ENCODE measurements at places on chromosomes 2 and 18.

DNA sequence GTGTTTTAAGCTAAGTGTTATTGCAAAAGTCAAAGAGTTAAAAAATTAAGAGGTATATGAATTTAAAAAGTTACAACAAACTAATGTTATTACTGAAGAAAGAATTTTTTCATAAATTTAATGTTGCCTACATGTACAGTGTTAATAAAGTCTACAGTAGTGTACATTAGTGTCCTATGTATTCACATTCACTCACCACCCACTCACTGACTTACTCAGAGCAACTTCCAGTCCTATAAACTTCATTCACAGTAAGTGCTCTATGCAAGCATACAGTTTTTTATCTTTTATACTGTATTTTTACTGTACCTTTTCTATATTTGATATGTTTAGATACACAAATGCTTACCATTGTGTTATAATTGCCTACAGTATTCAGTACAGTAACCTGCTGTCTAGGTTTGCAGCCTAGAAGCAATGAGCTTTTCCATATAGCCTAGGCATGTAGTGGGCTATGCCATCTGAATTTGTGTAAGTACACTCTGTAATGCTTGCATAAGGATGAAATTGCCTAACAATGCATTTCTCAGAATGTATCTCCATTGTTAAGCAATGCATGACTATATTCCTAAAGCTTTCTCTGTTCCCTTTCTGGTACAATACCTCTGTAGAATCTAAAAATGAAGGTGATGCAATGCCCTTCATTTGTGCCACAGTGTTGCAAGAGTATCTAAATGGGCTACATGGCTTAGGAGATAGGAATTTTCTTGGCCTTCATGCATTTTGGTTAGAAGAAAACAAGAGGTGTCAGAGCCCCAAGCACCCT, 370.8 kb upstream of the NT5C1B start:
- DNase-seq = no peak

DNA sequence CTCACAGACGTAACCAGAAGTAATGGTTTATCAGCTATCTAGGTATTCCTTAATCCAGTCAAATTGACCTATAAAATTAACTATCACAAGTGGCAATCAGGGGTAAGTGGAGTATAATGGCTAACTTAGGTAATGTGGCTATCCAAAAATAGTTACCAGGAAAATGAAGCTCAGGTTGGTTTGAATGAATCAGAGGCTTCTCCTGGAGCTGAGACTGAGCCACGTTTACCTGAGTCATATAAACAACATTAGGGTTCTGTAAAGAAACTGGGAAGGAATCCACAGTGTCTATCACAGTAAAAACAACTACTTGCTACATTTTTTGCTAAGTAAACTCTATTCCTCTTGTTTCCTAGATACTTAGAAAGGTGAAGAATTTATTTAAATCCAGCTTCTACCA, 236.0 kb upstream of the SPHKAP start:
- DNase-seq = no peak

DNA sequence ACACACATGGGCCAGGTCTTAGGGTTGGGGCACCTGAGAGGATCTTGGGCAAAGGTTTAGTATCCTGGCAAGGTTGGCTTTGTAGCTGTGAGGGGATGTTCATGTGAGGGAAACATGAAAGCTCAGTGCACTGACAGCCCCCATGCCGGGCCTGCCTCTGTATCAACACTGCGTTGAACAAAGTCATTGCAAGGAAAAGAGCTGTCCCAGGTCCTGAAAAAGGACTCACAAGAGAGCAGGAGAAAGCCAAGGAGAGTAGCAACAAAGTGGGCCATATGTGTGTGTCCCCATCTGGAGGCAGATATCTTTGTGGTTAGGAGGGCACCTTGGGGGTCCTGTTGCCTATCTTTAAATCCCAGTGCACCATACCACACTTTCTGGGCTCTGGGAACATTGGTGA, 237.8 kb upstream of the THSD7B start:
- DNase-seq = peak; percentile 84

DNA sequence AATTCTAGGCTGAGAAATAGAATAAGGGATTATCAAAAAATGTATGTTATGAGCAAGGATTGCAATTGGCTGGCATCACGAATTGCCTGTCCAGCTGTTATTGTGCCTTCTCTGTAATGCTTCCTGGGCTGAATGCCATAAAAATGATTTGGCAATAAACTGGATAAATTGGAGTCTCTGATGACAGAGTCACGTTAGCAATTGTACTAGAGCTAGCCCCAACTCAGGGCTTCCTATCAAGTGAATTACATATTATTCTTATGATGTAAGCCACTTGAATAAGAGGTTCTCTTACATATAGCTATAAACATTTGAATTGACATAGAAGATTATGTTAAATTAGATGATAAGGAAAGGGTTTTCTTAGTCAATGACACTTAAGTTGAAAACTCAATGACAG, 607.5 kb upstream of the REG3G start:
- DNase-seq = no peak

GRCh38 chr18:79912994-79913831, 38.2 kb downstream of the SLC66A2 start:
- DNase-seq = no peak

GRCh38 chr18:3458378-3458777, 8.4 kb downstream of the TGIF1 start:
- no peak for DNase-seq

DNA sequence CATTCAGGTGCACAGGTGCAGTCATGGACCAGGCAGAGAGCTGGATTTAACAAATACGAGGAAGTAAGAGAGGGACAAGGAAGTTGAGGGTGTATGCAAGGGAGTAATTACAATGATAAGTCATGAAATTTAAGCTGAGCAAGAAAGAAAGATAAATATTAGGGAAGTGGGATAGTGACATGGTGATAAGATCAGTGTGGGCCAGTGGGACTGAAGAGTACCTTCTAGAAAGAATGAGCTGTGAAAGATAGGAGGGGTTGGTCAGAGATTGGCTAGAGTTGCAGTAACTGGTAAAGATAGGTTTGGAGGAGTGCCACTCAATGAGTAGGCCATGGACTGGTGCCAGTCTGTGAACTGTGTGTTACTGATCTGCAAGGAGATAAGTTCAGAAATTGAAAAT, 200.8 kb upstream of the SIX3 start:
- DNase-seq = no peak

GRCh38 chr2:203781151-203781550, 74.7 kb downstream of the CD28 start:
- DNase-seq = no peak

GRCh38 chr2:206562375-206562774, 79.9 kb upstream of the FAM237A start:
- DNase-seq = no peak

DNA sequence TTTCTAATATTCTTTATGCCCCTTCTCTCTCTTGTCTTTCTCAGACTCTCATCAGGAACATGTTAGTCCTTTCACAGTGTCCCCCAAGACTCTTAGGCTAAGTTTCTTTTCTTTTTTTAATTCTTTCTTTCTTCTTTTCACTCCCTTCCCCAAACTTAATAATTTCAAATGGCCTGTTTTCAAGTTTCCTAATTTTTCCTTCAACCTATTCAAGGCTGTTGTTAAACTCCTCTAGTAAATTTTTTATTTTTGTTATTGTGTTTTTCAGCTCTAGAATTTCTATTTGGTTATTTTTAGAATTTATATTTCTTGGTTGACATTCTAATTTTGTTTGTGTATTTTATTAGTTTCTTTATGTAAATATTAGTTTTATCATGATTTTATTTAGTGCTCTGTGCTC, 236.6 kb upstream of the GYPC start:
- DNase-seq = no peak

DNA sequence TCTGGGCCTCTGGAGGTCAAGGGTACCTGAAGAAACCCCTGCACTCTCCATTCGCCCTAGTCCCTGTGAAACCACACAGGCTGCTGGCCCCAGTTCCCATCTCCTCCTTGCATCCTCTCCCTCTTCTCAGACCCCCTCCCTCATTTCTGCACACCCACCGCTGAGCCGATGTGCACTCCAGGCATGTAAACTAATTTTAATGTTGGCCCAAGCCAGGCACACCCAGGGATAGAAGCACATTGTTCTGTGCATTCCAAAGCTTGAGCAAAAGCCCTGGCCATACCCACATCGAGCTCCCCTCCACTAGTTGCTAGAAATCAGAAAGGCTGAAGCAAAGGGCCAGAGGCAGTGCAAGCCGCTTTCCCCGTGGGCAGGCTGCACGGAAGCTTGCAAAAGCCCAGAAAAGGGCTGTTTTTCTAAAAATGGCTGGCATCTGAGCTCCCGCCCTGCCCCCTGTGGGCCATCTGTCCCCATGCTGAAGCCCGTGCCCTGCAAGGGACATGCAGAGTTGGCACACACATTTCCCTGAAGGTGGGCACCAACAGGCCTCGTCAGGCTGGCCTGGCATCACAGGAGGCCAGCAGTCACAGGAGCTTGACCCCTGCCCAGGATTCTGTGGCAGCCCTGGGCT, 181.6 kb downstream of the SMAD7 start:
- DNase-seq = no peak

GRCh38 chr2:137857881-137858280, 106.4 kb upstream of the HNMT start:
- DNase-seq = no peak

DNA sequence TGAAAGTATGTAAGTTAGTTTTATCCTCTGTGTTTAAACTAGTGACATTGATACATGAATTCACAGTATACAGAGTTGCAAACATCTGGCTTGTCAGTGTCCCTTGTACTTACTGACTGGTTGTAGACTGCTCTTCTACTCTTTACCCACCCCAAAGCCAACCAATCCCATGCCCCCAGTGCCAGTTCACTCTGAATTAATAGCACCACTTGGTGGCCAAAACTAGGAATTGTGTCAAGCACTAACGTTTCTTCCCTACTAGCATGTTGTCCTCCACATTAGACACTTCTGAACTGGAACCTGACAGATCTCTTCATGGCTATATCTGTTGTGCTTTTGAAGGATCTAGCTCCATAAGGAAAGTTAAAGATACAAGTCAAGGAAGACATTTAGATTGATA, 27.2 kb upstream of the OTX1 start:
- no peak for DNase-seq

GRCh38 chr2:46493241-46493970, 14.0 kb downstream of the TMEM247 start:
- DNase-seq = no peak

- DNase-seq = no peak
Measured at GRCh38 chr2:42842466-42842865, 50.1 kb upstream of the HAAO start.

GRCh38 chr2:10892796-10893350, 18.9 kb upstream of the KCNF1 start:
- no peak for DNase-seq

GRCh38 chr2:29033172-29033571, 41.2 kb downstream of the PCARE start:
- peak; percentile 18 for DNase-seq
